ENCODE measurements at places on chromosomes 12 and 14.

DNA sequence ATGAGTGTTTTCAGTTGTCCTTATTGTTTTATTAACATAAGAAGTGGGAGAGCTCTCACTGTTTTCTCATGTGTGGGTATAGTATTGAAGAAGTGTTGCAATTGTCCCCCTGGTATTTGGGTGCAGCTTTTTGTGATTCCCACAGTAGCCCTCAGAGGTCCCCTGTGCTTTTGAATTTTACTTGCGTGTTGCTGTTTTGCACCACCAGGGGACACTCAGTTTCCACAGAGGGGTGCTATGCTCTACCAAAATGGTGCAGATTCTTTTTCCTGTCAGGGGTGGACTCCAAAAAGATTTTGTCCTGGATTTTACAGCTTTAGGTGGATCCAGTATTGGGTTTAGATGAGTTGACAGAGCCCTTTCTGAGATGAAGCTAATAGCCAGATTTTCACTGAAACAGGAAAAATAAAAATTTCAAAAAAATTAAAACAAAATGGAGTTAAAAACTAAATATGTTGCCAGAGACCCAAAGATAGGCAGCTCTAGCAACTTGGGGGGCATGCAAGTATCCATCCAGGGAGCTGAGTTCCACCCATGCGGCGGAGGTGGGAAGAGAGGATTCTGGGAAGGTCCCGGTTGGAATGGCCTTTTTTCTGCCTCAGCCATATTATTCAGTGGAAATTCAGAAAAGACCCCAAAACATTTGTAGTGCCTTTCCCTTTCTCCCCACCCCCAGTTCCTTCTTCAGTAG, 50.2 kb downstream of the TTLL5 start:
- DNase-seq, result peak; percentile 13

- no peak for DNase-seq
Observed at GRCh38 chr12:52508211-52508610, 12.0 kb downstream of the KRT5 start.

- no peak for DNase-seq
Observed at GRCh38 chr12:69720750-69721149, 17.9 kb upstream of the RAB3IP start.

DNA sequence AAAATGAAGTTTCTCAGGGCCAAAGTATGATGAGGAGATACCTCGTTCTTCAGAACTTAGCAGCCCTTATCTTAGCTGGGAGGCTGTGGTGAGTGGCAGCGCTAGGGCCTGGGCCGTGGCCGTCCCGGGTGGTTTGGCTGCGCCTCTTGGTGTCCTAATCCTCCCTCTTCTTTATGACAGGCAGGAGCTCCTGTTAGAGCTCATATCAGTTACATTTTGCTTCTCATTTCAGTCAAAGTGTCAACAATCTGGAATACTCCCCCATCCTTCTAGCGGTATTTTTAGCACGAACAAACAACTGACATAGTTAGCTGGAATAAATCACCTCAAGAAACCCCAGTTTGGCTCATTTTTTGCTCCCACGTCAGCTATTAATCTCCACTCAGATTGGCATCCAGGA, 188.8 kb downstream of the TTC7B start:
- DNase-seq, result no peak

- no peak for DNase-seq
Observed at GRCh38 chr12:131499160-131499863, 211.6 kb upstream of the SFSWAP start.

GRCh38 chr14:50025776-50026175, 90.6 kb downstream of the VCPKMT start:
- no peak for DNase-seq

DNA sequence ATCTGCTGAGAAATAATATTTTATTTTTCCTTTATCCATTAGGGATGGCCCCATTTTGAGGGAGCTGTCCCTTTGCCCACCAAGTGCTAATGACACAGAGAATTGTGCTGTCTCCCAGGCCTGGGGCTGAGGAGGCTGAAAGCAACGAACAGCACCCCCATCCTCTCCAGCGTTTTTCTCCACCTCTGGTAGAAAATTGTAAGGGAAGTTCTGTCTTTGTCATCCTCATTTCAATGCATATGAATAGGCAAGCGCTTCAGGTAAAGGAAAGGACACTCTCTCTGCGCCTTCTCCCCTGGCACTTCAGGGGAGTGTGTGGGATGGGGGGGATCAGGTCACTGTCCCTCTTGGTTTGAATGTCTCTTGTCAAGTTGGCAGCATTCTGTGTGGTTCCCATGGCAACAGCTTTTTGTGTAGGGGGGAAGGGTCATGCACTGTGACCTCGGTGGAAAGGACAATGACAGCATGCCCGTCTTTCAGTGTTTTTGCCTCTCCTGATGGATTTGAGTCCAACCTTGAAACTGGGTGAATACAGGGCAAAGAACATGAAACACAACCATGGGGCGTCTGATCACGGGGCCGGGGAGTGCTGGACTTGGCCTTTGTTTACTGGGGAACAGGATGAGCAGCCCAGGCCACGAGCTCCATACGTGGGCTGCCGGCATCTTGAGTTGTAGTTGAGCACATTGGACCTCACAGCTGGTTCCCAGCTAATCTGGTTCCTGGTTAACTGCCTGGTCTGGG, 230.2 kb downstream of the VRK1 start:
- DNase-seq, result no peak

GRCh38 chr12:21984375-21984774, 43.1 kb upstream of the ABCC9 start:
- no peak for DNase-seq

- no peak for DNase-seq
Observed at GRCh38 chr12:22083167-22083566, 37.1 kb downstream of the CMAS start.

GRCh38 chr14:101854366-101854765, 92.9 kb downstream of the PPP2R5C start:
- DNase-seq, result no peak

DNA sequence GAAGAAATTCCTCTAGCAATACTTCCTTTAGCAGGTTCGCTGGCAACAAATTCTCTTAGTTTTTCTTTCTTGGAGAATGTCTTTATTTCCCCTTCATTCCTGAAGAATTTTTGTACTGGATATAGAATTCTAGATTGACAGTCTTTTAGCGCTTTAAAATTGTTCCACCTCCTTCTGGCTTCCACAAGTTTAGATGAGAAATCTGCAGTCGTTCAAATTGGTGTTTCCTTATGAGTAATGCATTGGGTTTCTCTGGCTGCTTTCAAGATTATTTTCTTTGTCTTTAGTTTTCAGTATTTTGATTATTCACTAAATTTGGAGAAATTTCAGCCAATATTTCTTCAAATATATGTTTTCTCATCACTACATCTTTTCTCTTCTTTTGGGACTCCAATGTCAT, 33.3 kb upstream of the FGF6 start:
- DNase-seq, result no peak

DNA sequence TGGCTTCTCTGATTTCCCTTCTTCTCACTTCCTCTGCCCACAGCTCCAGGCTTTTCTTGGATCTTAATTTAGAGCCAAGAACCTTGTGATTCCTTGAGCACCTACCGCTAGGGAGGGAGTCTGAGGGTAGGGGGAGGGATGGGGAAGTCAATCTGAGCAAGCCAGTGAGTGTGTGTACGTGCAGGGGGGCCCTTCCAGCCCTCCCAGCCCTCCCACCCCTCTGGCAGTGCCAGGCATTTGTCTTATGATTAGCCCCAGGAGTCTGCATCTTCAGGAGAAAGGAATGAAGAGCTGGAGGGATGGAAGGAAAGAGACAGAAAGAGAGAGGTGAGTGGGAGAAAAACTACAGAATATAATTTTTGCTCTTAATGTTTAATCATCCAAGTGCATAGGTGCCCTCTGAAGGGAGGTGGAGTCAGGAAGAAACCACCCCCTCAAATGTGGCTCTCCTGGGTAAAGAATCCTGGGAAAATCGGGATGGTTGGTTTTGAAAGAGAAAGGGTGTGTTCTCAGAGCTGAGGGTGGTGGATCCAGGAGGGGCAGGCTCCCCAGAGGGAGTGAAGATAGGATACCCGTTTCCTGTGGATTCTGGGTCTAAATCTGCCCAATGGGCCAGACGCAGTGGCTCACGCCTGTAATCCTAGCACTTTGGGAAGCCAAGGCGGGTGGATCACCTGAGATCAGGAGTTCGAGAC, 2.1 kb downstream of the PIANP start:
- no peak for DNase-seq

DNA sequence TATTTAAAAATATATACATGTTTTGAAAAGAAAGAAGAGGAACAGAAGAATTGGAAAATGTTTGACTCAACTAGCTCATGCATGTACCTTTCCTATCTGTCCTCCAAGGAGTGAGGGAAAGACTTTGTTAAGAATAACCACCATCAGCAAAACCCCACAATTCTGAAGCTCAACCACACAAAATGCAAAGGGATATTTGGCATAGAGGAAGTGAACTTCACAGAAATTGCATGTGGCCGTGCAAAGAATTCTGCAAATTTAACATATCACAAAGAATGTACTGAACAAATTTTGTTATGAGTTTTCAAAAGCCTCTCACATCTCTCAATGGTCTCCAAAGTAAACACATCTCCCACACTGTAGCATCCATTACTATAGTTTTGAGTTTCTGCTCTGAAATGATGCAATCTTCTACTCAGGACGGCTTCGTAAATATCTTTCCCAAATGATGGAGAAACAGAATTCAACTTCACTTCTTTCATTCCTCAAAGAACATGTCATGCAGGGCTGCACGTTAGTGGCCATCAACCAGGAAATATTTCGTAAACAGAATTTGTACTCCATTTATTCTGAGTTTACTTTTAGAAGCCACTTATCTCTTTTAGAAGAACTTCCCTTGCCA, 17.6 kb downstream of the DUSP6 start:
- DNase-seq, result no peak

- no peak for DNase-seq
Observed at GRCh38 chr14:73172500-73172899, 36.2 kb downstream of the PSEN1 start.

GRCh38 chr14:104545151-104545941, 34.2 kb upstream of the C14orf180 start:
- no peak for DNase-seq

- peak; percentile 85 for DNase-seq
Observed at GRCh38 chr12:68175557-68176061, 16.1 kb upstream of the IFNG start.

DNA sequence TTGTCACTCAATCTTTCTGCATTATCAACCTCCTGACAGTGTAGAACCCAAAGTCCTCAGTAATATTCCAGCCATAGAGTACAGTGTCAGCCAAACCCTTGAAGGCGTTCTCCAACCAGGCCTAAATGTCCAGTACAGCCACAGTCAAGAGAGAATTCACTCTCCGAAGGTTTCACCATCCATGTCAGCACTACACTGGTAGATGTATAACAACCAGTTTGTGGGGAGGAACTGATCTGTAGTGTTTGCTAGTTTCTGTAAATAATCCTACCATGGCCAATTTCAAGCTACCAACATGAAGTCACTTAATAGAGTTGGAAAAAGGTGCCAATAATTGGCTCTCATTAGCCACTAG, 456 bp upstream of the MDP1 start:
- DNase-seq, result no peak

- DNase-seq, result no peak
Observed at GRCh38 chr14:71507681-71508080, 424.5 kb upstream of the RGS6 start.

DNA sequence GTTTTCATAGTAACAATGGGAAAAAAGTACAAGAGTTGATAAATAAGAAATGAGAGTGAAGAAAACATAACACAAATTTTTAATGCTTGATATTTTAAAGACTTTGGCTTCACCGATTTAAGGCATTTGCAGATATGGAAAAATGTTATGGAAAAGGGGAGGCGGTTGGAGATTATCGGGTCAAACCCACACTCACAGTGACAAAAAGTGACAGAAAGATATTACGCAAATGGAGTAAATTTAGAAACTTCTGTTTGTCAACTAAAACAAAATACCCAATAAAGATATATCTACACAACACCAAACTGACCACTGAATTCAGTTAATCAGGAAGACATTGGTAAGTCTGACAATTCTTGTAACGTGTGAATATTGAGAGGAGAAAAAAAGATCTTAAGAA, 2.5 kb downstream of the PPP1R12A start:
- DNase-seq, result no peak

DNA sequence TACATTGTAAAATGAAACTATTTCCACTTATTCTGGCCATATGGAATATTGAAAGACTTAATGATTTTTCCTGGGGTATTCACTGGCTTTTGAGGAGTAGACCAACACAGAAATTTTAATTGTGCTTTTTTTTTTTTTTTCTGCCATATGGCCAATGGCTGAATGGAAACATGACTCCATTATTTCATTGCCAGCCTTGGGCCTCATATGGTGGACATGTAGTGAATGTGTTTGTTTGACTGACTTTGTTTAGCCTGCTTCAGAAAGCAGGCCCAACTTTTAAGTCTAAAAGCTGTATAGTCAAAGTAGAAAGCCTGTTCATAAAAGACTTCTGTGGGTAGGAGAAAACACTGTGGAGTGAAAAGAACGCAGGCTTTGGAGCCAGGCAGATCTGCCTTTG, 2.4 kb downstream of the GNG2 start:
- DNase-seq, result no peak

DNA sequence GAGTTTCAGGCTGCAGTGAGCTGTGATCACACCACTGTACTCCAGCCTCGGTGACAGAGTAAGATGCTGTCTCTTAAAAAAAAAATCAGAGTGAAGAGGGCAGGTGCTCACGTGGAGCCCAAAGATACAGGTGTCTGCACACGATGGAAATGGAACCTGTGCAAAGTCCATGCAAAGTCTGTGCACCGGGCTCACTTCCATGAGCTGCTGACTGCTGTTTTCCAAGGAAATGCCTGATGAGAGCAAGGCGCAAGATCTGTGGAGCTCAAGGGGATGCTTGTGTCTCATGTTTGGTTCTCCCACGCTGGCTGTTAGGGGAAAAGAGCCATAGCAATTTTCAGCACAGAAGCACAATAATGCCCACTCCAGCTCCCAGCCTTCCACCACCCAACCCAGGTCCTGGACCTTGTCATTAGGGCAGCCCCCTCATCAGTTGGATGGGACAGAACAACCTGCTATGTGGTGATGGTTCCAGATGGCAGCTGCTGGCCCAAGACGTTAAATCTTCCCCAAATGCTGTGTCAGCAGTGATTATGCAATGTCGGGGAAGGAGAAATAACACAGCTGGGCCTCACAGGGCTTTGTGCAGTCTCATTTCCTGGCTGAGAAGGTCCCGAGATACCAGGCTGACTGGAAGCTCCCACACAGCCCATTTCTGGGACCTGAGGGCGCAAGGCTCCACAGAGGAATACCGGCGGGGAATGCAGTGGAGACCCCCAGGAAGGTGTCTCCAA, 27.9 kb upstream of the DICER1 start:
- no peak for DNase-seq

GRCh38 chr14:102077382-102077709, 9.5 kb downstream of the HSP90AA1 start:
- DNase-seq, result no peak

- DNase-seq, result no peak
Observed at GRCh38 chr14:45838597-45838996, 585.6 kb upstream of the MIS18BP1 start.

- DNase-seq, result no peak
Observed at GRCh38 chr12:31298515-31298910, 27.4 kb downstream of the SINHCAF start.
